ENCODE measurements at places on chromosomes 11 and 22. TPM values are rescaled to one million over a fixed set of nuclear protein-coding genes. Genes with fewer than 3 reads are reported as not detected.

DNA sequence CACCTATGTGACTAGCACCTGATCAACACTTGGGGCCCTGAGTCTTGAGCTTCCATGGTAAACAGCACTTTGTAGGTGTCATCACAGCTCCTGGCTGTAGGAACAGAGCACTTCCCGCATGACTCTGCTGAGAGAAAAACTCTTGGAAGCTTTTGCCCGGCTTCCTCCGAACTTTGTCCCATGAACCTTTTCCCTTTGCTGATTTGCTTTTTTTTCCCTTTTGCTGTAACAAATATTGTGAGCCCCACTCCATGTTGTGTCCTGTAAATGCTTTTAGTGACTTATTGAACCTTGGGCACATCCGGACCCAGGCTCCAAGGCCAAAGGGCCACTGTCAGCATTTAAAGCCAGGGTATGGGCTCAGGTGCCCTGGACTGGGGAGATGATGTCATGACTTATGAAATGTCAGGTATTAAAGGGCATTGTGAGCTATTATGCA is 391.1 kb downstream of the TENM4 start:
- no peaks in the 10 kb centered on the region for H3K36me3 ChIP-seq
- H3K27me3 ChIP-seq, result no peaks in the 10 kb centered on the region
- H3K4me1 ChIP-seq, result peaks cover 9% of the 10 kb centered on the region
- H3K4me3 ChIP-seq, result no peak overlapping the region

Gene CEP126
- total RNA-seq, result 10.9 TPM

DNA sequence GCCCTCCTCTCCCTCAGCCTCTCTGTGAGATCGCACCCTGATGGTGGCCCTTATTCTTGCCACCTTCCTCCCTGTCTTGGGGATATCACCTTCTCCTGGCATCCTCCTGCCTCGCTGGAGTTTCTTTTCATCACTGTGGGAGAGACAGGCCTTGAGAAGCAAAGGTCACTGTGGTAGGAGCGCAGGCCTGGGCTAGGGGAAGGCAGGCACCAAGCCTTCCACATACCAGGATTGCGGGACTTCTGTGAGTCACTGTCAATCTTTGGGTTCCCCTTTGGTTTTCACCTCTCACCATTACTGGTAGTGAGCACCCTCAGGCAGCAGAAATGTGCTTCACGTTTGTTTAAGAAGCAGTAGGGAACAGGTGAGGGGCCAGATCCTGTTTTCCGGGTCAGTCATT is 31.2 kb upstream of the B3GAT1 start:
- peaks cover 4% of the 10 kb centered on the region for H3K27me3 ChIP-seq
- peak; percentile 8 for DNase-seq
- no peaks in the 10 kb centered on the region for H3K4me1 ChIP-seq
- no peak overlapping the region for H3K4me3 ChIP-seq
- no peaks in the 10 kb centered on the region for H3K36me3 ChIP-seq
- H3K27ac ChIP-seq, result no peak overlapping the region

- no peak overlapping the region for H3K4me3 ChIP-seq
- H3K27ac ChIP-seq, result no peak overlapping the region
- no peaks in the 10 kb centered on the region for H3K4me1 ChIP-seq
- no peak for DNase-seq
- no peaks in the 10 kb centered on the region for H3K27me3 ChIP-seq
- H3K36me3 ChIP-seq, result no peaks in the 10 kb centered on the region
Measured at GRCh38 chr11:131644204-131644795, 273.9 kb downstream of the NTM start.

DNA sequence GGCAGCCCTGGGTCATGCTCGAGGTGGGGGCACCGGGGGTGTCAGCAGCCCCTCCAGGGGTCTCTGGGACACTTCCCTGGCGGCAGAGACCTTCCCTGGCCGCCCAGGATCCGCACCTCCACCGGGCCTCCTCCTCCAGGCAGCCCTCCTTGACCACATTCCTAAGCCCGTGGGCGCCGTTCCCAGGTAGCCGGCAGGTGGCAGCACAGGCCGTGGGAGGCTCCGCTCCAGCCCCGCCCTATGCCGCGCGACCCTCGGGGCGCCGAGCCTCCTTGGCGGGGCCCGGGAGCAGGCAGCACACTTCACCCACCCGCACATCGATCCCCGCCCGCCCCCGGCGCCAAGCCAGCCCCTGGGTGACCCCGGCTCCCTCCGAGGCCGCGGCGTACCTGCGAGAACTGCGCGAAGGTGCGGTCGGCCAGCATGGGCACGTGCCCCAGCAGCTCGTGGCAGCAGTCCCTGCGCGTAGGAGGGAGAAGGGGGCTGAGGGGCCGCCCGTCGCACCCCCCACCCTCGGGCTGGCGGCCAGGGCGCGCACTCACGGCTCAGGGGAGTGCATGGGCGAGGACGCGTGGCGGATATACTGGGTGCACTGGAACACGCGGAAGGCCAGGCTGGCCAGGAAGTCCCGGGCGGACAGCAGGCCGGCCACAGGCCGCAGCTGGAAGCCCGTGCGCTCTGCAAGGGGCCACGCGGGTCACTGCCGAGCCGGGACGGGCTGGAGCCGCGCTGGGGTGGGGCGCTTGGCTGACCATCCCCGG is 5.3 kb upstream of the INS start:
- H3K4me3 ChIP-seq, result no peak overlapping the region
- peaks cover 4% of the 10 kb centered on the region for H3K4me1 ChIP-seq
- no peaks in the 10 kb centered on the region for H3K36me3 ChIP-seq
- peaks cover 7% of the 10 kb centered on the region for H3K27me3 ChIP-seq
- H3K27ac ChIP-seq, result no peak overlapping the region

- no peaks in the 10 kb centered on the region for H3K4me1 ChIP-seq
- H3K27ac ChIP-seq, result no peak overlapping the region
- H3K27me3 ChIP-seq, result peaks cover 40% of the 10 kb centered on the region
- peak overlapping the region; percentile 62 for H3K4me3 ChIP-seq
Measured at GRCh38 chr22:43923191-43923590, 414 bp upstream of the PNPLA3 start.

DNA sequence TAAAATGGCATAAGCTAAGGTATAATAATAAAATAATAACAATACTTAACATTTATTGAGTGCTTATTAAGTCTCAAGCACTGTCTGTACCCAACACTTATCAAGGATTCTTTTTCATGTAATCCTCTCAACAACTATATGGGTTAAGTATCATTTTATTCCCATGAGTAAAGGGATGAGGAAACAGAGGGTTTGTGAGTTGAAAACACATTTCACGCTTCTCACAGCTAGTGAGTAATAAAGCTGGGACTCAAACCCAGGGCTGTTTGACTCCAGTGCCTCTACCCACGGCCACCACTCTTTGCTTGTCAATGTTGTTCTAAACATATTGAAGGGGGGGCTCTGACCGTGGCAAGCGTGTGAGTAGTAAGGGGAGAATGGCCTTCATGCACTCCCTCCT is 8.7 kb downstream of the CD3E start:
- DNase-seq, result no peak
- H3K4me3 ChIP-seq, result no peak overlapping the region
- H3K27me3 ChIP-seq, result peaks cover 25% of the 10 kb centered on the region
- H3K4me1 ChIP-seq, result peaks cover 8% of the 10 kb centered on the region

GRCh38 chr11:8311366-8311765 is 47.7 kb upstream of the LMO1 start:
- no peak overlapping the region for H3K4me3 ChIP-seq
- H3K4me1 ChIP-seq, result peaks cover 7% of the 10 kb centered on the region
- no peak overlapping the region for H3K27ac ChIP-seq
- DNase-seq, result peak; percentile 42
- no peaks in the 10 kb centered on the region for H3K36me3 ChIP-seq

DNA sequence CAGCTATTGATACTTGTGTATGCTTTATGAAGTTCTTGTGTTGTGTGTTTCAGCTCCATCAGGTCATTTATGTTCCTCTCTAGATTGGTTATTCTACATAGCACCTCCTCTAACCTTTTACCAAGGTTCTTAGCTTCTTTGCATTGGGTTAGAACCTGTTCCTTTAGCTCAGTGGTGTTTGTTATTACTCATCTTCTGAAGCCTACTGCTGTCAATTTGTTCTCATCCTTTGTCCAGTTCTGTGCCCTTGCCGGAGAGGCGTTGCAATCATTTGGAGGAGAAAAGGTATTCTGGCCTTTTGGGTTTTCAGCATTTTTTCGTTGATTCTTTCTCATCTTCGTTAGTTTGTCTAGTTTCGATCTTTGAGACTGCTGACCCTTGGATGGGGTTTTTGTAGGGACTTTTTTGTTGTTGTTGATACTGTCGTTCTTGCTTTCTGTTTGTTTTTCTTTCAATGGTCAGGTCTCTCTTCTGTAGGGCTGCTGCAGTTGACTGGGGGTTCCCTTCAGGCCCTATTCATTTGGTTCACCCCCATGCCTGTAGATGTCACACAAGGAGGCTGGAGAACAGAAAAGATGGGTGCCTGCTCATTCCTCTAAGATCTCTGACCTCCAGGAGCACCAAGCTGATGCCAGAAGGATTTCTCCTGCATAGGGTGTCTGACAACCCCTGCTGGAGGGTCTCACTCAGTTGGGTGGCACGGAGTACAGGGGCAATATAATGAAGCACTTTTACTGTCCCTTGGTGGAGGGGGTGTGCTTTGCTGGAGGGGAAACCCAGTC is 35.9 kb upstream of the MUC15 start:
- H3K36me3 ChIP-seq, result no peaks in the 10 kb centered on the region
- DNase-seq, result no peak
- no peaks in the 10 kb centered on the region for H3K27me3 ChIP-seq
- no peak overlapping the region for H3K4me3 ChIP-seq
- H3K4me1 ChIP-seq, result no peaks in the 10 kb centered on the region
- H3K27ac ChIP-seq, result no peak overlapping the region

Gene C11orf87
- total RNA-seq, result not detected

- no peaks in the 10 kb centered on the region for H3K27me3 ChIP-seq
- H3K4me1 ChIP-seq, result peaks cover 53% of the 10 kb centered on the region
- peaks cover 13% of the 10 kb centered on the region for H3K36me3 ChIP-seq
- DNase-seq, result peak; percentile 95
- no peak overlapping the region for H3K4me3 ChIP-seq
Measured at GRCh38 chr11:118605116-118605867, 2.1 kb upstream of the PHLDB1 start.

DNA sequence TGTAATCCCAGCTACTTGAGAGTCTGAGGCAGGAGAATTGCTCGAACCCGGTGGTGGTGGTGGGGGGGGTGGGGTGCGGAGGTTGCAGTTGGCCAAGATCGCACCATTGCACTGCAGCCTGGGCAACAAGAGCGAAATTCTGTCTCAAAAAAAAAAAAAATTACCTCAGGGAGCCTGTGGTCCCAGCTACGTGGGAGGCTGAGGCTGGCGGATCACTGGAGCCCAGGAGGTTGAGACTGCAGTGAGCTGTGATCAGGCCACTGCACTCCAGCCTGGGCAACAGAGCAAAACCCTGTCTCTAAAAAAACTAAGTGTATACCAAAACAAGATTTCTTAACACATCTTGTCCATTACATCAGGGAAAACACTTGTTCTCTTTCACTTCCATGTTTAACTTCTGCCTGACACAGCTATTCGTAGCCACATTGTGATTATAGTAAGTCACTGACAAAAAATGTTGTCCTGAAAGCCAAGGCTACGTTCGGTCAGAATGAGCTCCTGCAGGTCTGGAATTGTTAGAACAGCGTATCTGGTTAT is 1.4 kb downstream of the TMEM80 start:
- H3K27me3 ChIP-seq, result no peaks in the 10 kb centered on the region
- peaks cover 45% of the 10 kb centered on the region for H3K4me1 ChIP-seq
- H3K27ac ChIP-seq, result peak overlapping the region; percentile 98
- peak overlapping the region; percentile 88 for H3K4me3 ChIP-seq
- DNase-seq, result no peak

Gene SLC22A6
- not detected for total RNA-seq

DNA sequence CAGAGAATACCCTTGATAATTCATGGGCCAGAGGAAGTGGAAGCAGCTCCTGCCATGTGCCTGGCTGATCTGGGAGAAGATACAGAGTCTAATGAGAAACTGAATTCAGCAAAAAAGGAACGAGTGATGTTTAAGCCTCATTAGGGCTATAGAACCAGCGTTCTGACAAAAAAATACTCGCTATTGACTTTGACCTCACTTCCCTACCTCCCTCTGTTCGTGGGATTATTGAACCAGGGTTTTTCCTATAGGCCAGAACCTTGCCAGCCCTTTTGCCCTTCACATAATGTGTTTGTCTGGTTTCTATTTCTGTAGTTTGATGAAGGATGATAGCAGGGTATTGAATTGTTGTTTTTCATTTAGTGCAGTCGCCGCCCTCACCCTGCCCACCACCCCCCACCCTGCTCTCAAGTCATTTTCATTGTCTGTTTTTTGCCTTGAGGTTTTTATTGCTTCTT is 7.6 kb upstream of the RBFOX2 start:
- H3K27ac ChIP-seq, result no peak overlapping the region
- H3K27me3 ChIP-seq, result no peaks in the 10 kb centered on the region

- no peaks in the 10 kb centered on the region for H3K27me3 ChIP-seq
- no peaks in the 10 kb centered on the region for H3K36me3 ChIP-seq
Measured at GRCh38 chr11:47152126-47152952, 24.3 kb downstream of the ARFGAP2 start.

- H3K4me3 ChIP-seq, result no peak overlapping the region
- DNase-seq, result no peak
- H3K4me1 ChIP-seq, result peaks cover 22% of the 10 kb centered on the region
- no peaks in the 10 kb centered on the region for H3K27me3 ChIP-seq
- H3K27ac ChIP-seq, result no peak overlapping the region
Measured at GRCh38 chr22:30665786-30666185, 1.9 kb downstream of the DUSP18 start.

DNA sequence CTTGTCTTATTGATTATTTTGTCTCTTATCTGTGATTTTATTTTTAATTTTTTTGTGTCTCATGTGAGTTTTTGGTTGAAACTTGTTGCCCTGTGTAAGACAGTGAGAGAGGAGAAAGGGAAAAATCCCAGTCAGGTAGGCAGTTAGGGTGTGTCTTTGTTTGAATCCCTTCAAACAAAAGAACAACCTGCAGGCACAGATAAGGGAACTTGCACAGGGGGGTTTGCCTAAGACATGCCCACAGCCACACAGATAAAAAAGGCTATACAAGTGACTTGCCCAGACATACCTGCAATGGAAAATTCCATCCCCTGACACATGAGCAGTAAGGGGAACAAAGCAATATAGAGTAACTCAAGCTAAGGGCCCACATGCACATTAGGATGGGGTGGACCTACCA is 127.8 kb upstream of the PLET1 start:
- no peaks in the 10 kb centered on the region for H3K36me3 ChIP-seq
- no peak for DNase-seq
- H3K4me3 ChIP-seq, result no peak overlapping the region
- H3K27ac ChIP-seq, result no peak overlapping the region
- H3K27me3 ChIP-seq, result no peaks in the 10 kb centered on the region

- H3K27me3 ChIP-seq, result no peaks in the 10 kb centered on the region
- H3K36me3 ChIP-seq, result no peaks in the 10 kb centered on the region
- DNase-seq, result no peak
- H3K4me1 ChIP-seq, result peaks cover 4% of the 10 kb centered on the region
- no peak overlapping the region for H3K27ac ChIP-seq
Measured at GRCh38 chr11:133834682-133835592, 10.4 kb downstream of the SPATA19 start.

Gene SAA4
- not detected for total RNA-seq

Gene BRSK2
- 3.2 TPM for total RNA-seq

Data from sigmoid colon (tissue), 7 donors.